ENCODE measurements at places on chromosomes 4 and X.

GRCh38 chrX:9628779-9629493 lies 136.7 kb downstream of the GPR143 start:
- no peak for DNase-seq

DNA sequence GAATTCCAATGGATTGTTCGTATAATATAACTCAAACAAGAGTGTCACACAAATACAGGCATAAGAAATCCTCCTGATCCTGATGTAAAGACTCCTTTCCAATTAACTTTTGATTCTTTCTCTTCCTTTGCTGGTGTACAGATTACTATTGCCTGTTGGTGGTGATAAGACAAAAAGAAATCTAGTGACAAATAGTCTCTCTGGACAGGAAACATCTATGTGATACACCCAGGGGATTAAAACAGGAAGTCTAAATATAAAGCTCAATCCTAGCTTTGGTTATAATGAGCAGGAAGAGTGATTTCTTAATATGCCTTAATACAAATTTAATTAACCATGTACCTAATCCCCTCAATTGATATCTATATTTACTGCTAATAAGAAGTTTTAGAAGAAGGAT lies 45.1 kb downstream of the ARHGEF6 start:
- DNase-seq: no peak

- no peak for DNase-seq
These were observed 54.1 kb downstream of the SYTL5 start for GRCh38 chrX:38060331-38060878.

DNA sequence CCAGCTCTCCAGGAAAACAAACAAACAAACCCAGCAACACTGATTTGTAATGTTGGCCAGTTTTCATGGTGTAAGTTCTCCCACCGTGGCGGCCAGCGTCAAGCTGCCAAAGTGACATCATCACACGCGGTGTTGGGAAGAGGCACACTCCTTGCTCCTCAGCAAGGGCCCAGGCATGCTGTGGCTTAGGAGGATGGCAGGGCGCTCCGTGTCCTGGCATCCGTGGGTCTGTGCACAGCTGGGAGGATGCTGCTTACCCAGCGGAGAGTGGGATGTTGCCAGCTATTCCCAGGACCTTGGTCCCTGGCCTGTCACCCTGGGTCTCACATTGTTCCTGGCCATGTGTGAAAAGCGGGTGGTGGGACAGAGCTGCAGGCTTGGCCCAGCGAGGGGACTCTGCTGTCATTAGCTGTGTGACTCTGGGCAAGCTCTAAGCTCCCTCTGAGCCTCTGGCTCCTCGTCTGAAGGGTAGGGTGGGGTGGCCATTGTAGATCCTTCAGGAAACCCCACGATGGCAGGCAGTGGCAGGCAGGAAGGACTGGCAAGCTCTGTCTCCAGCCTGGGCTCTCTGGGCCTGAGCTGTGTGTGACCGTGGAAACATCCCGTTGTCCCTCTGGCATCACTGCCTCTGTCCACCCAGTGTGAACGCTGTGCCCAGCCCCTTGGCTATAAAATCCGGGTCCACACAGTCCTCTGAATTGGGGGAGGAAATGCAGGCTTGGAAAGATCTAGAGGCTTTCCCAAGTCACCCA lies 10.8 kb downstream of the PSAPL1 start:
- DNase-seq: no peak

GRCh38 chrX:116749943-116750342 lies 287.2 kb upstream of the CT83 start:
- DNase-seq: no peak

DNA sequence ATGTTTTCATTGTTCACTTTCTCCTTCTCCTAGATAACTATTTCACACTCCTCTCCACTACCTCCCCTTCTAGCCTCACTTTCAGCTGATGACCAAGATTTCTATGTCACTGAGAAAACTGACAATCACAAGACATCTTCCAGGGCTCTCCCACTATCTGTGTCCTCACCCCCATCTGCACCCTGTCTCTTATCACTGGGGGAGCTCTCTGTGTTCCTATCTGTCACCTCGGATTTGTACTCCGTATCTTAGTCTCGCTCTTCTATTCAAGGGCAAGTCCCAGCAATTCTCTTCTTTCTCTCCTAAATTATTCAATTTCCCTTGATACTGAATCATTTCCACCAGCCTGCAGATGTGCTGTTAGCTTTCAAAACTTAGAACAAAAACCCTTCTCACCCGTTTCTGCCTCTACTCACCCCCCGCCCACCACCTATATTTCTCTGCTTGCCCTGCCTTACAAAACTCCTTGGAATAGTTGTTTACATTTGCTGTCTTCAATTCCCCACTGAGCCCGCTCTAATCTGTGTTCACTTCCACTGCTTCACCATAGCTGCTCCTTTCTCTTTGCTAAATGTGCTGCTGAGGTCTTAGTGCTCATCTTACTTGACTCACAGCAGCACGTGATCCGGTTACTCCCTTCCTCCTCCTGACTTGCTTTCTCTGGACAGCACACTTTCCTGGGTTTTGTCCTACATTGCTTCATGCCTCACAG lies 293.2 kb downstream of the UNC5C start:
- no peak for DNase-seq

DNA sequence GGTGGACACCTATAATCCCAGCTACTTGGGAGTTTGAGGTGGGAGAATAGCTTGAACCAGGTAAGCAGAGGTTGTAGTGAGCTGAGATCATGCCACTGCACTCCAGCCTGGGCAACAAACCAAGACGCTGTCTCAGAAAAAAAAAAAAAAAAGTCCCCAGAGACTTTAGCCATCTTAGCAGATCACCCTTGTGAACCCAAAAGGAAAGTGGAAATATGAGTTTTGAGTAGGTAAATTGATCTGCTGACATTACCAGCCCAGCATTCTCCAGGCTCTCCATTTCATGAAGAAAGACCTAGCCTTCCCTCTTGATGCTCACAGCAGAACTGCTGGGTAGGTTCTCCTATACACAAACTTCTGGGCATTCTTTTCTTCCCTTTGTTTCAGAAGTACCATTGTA lies 24.5 kb upstream of the HNRNPD start:
- DNase-seq: no peak

GRCh38 chr4:168614281-168615057 lies 117.6 kb downstream of the PALLD start:
- no peak for DNase-seq

DNA sequence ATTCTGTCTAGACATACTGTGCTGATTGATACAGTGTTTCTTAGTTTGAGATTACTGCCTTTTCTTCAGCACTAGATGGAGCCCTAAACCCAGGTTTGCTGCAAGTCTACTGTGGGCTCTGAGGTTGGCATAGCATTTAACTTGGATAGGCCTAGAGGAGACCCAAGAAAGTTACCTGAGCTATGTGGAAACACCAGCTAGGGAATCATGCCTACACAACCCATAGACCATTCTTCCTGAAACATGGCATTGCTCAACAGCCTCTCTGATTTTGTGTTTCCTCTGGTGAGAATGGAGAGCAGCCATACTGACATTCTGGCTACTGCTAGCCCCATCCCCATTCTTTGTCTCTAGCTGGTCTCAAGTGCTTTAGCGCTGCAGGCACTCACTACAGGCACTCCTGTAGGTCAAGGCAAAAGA lies 287.7 kb upstream of the PCDH18 start:
- no peak for DNase-seq

DNA sequence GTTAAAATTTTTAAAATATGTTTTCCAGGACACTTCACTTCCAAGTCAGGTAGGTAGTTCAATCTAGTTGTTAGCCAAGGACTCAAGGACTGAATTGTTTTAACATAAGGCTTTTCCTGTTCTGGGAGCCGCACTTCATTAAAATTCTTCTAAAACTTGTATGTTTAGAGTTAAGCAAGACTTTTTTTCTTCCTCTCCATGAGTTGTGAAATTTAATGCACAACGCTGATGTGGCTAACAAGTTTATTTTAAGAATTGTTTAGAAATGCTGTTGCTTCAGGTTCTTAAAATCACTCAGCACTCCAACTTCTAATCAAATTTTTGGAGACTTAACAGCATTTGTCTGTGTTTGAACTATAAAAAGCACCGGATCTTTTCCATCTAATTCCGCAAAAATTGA lies 49.7 kb downstream of the XIAP start:
- no peak for DNase-seq
